ENCODE measurements at places on chromosomes 16 and 17.

- H3K27me3 ChIP-seq: peaks cover 29% of the 10 kb centered on the region
- no peaks in the 10 kb centered on the region for H3K36me3 ChIP-seq
- H3K4me1 ChIP-seq: no peaks in the 10 kb centered on the region
- no peak overlapping the region for H3K27ac ChIP-seq
Observed at GRCh38 chr17:55524440-55525220, 13.4 kb upstream of the SMIM36 start.

DNA sequence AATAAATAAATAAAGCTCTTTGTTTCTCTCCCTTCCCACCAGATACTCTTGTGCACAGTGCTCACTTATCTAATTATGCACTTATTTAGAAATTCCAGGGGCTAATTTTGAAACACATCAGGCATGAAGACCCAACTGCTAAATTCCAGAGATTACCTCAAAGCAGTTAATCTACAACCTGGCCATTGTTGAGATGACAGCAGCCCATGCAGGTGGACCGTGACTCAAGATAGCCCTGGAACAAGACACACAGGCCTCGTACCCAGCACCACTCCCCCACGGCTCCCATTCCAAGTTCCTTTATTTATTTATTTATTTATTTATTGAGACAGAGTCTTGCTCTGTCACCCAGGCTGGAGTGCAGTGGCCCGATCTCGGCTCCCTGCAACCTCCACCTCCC is 60.1 kb upstream of the NPEPPS start:
- no peak overlapping the region for H3K4me3 ChIP-seq
- no peak for DNase-seq
- H3K27ac ChIP-seq: no peak overlapping the region
- H3K36me3 ChIP-seq: peaks cover 17% of the 10 kb centered on the region
- H3K27me3 ChIP-seq: no peaks in the 10 kb centered on the region
- H3K4me1 ChIP-seq: no peaks in the 10 kb centered on the region

- H3K36me3 ChIP-seq: no peaks in the 10 kb centered on the region
- no peak overlapping the region for H3K27ac ChIP-seq
- no peak for DNase-seq
- H3K4me1 ChIP-seq: no peaks in the 10 kb centered on the region
- H3K4me3 ChIP-seq: no peak overlapping the region
Observed at GRCh38 chr16:76194616-76195015, 82.6 kb upstream of the CNTNAP4 start.

DNA sequence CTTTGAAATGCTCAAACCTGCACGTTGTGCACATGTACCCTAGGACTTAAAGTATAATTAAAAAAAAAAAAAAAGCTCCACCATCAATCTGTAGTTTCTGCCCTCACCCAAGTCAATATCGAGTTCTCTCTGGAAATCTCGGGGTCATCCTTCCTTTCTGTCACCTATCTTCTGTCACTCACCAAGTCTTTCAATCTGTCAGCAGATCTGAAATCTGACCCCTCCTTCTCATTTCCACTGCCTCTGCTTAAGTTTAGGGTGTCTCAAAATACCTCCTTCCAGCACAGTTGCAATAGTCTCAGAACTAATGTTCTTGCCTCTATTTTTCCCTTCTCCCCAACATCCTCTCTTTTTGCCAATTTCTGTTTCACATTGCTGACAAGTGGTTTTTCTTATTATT is 32.3 kb downstream of the FTO start:
- no peak for DNase-seq
- H3K4me3 ChIP-seq: no peak overlapping the region
- no peaks in the 10 kb centered on the region for H3K36me3 ChIP-seq
- H3K27ac ChIP-seq: no peak overlapping the region
- H3K27me3 ChIP-seq: no peaks in the 10 kb centered on the region
- H3K4me1 ChIP-seq: peaks cover 56% of the 10 kb centered on the region

DNA sequence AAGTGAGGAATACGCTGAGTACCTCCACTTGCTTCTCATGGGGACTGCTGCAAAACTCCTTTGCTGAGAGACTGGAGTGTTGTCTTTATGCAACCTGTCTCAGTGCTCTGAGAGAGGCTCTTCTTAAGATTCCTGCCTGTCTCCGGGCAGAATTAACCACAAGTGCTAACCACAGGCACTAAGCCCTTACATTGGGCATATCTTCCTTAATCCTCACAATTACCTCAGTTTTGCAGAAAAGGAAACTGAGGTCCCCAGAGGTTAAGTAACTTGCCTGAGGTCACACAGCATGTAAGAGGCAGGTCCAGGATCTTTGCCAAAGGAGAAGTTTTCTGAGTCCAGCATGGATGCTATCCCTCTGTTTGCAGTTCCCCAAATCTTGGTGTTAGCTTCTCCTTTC is 86.0 kb downstream of the GP2 start:
- no peak overlapping the region for H3K27ac ChIP-seq
- no peak for DNase-seq

GRCh38 chr17:48671697-48672171 is 45.6 kb upstream of the HOXB9 start:
- peak; percentile 84 for DNase-seq
- no peak overlapping the region for H3K27ac ChIP-seq
- peaks cover 10% of the 10 kb centered on the region for H3K4me1 ChIP-seq
- no peaks in the 10 kb centered on the region for H3K36me3 ChIP-seq

GRCh38 chr16:84643180-84643583 is 5.1 kb upstream of the KLHL36 start:
- H3K27me3 ChIP-seq: no peaks in the 10 kb centered on the region
- peak overlapping the region; percentile 89 for H3K27ac ChIP-seq
- H3K4me1 ChIP-seq: peaks cover 51% of the 10 kb centered on the region
- no peaks in the 10 kb centered on the region for H3K36me3 ChIP-seq
- DNase-seq: peak; percentile 76

GRCh38 chr17:48513097-48513496 is 17.7 kb downstream of the HOXB1 start:
- H3K4me3 ChIP-seq: no peak overlapping the region
- no peak for DNase-seq
- H3K4me1 ChIP-seq: no peaks in the 10 kb centered on the region
- H3K27me3 ChIP-seq: peaks cover 100% of the 10 kb centered on the region
- no peak overlapping the region for H3K27ac ChIP-seq
- no peaks in the 10 kb centered on the region for H3K36me3 ChIP-seq

DNA sequence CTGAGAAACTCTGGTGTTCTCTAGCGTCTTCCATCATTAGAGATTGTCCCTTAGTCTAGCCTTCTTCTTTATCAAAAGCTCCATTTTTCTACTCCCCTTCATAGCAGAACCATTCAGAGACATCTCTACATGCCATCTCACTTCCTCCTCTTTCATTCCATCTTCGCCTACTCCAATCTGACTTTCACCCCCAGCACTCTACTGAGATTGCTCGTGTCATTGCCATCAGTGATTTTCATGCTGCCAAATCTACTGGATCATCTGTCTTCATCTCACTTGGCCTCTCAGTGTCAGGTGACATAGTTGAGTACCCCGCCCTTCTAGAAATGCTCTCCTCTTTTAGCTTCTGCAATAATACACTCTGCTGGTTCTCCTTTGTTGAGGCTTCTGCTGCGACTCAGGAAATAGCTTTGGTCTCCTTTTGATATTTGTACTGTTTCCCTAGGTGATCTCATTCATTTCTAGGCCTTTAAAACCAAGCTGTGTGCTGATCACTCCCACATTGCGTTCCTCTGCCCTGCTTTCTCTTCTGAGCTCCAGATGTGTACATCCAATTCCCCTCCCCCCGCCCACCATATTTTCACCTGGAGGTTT is 119.1 kb downstream of the FTO start:
- H3K36me3 ChIP-seq: peaks cover 7% of the 10 kb centered on the region
- DNase-seq: no peak
- no peak overlapping the region for H3K27ac ChIP-seq
- no peak overlapping the region for H3K4me3 ChIP-seq

GRCh38 chr16:49696414-49697101 is 159.4 kb downstream of the ZNF423 start:
- no peaks in the 10 kb centered on the region for H3K36me3 ChIP-seq
- H3K27me3 ChIP-seq: peaks cover 28% of the 10 kb centered on the region
- H3K27ac ChIP-seq: no peak overlapping the region
- H3K4me1 ChIP-seq: peaks cover 39% of the 10 kb centered on the region

GRCh38 chr16:3716831-3717234 is 491 bp downstream of the TRAP1 start:
- peak overlapping the region; percentile 100 for H3K4me3 ChIP-seq
- peaks cover 31% of the 10 kb centered on the region for H3K4me1 ChIP-seq
- H3K27me3 ChIP-seq: no peaks in the 10 kb centered on the region
- peaks cover 9% of the 10 kb centered on the region for H3K36me3 ChIP-seq
- no peak for DNase-seq

DNA sequence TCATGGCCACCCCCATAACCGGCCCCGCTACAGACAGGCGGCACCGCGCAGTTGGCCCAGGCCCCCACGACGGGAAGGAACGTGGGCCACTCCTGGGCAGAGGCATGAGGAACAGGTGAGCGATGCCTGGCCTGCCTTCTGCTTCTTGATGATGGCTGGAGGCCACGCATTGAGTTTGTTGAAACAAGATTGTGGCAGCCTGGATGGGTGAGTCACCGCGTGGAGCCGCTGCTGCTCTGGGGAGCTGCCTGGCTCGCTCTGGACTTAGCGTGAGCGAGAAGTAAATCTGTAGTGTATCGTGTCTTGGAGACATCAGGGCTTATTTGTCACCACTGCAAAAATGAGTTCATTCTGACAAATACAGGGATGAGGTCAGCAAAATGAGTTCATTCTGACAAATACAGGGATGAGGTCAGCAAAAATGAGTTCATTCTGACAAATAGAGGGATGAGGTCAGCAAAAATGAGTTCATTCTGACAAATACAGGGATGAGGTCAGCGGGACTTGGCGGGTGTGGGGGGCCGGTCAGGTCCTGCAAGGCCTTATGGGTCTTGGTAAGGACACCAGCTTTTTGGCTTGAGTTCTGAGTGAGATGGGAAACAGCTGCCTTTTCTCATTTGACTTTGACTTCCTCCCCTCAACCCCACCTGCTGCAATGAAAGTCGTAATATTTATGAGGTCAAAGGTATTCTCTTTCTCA is 93.0 kb downstream of the SEC14L1 start:
- no peak for DNase-seq
- no peak overlapping the region for H3K4me3 ChIP-seq
- H3K4me1 ChIP-seq: peaks cover 26% of the 10 kb centered on the region
- no peaks in the 10 kb centered on the region for H3K27me3 ChIP-seq
- no peaks in the 10 kb centered on the region for H3K36me3 ChIP-seq

- H3K4me1 ChIP-seq: peaks cover 49% of the 10 kb centered on the region
- H3K27me3 ChIP-seq: peaks cover 65% of the 10 kb centered on the region
- H3K27ac ChIP-seq: no peak overlapping the region
- DNase-seq: no peak
- no peak overlapping the region for H3K4me3 ChIP-seq
Observed at GRCh38 chr16:692356-693108, 2.3 kb upstream of the WDR24 start.

DNA sequence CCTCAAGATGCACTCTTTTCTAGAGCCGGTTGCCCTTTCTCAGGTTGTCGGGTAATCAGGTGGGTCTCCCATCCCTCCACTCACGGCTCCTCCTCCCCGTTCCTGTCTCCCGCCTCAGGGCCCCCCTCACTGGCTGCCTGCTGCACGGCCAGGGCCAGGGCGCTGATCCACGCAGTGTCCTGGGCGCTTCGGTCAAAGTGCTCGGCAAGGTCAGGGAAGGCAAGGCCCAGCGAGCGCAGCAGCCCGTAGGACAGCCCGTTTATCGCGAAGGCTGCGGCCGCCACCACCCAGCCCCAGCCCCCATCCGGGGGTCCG is 753 bp downstream of the SLC16A11 start:
- H3K27me3 ChIP-seq: peaks cover 54% of the 10 kb centered on the region
- peak overlapping the region; percentile 71 for H3K4me3 ChIP-seq
- H3K4me1 ChIP-seq: peaks cover 45% of the 10 kb centered on the region
- no peaks in the 10 kb centered on the region for H3K36me3 ChIP-seq

DNA sequence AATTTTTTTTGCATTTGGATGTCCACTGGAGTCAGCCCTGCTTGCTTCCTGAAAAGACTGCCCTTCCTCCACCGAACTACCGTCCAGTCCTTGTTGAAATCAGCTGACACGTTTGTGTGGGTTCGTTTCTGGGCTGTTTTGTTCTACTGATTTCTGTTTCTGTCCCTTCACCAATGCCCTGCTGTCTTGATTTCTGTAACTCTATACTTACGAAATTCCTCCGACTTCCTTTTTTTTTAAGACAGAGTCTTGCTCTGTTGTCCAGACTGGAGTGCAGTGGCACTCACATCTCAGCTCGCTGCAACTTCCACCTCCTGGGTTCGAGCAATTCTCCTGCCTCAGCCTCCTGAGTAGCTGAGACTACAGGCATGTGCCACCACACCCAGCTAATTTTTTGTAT is 8.4 kb upstream of the GAA start:
- no peak for DNase-seq
- H3K4me3 ChIP-seq: no peak overlapping the region
- no peaks in the 10 kb centered on the region for H3K27me3 ChIP-seq
- no peaks in the 10 kb centered on the region for H3K4me1 ChIP-seq
- peak overlapping the region; percentile 44 for H3K27ac ChIP-seq
- H3K36me3 ChIP-seq: no peaks in the 10 kb centered on the region

GRCh38 chr16:23679986-23680336 is 1.3 kb downstream of the PLK1 start:
- H3K4me3 ChIP-seq: no peak overlapping the region
- H3K27me3 ChIP-seq: no peaks in the 10 kb centered on the region
- no peak for DNase-seq
- H3K27ac ChIP-seq: no peak overlapping the region
- peaks cover 16% of the 10 kb centered on the region for H3K4me1 ChIP-seq

DNA sequence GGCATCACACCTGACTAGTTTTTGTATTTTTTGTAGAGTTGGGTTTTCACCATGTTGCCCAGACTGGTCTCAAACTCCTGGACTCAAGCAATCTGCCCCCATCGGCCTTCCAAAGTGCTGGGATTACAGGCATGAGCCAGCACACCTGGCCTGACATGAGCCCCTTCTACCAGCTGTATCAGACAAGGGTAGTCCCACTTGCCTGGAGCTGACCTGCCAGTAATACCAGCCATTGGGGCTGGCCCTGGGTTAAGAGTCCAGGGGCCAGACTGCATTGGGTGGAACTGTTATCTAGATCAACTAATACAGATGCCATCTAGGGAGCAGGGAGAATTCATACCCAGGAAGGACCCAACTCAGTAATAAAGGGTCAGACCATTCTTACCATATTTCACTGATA is 28.1 kb downstream of the WSB1 start:
- H3K36me3 ChIP-seq: peaks cover 7% of the 10 kb centered on the region
- peak overlapping the region; percentile 21 for H3K27ac ChIP-seq
- peaks cover 73% of the 10 kb centered on the region for H3K4me1 ChIP-seq
- DNase-seq: no peak
- H3K4me3 ChIP-seq: no peak overlapping the region
- no peaks in the 10 kb centered on the region for H3K27me3 ChIP-seq

DNA sequence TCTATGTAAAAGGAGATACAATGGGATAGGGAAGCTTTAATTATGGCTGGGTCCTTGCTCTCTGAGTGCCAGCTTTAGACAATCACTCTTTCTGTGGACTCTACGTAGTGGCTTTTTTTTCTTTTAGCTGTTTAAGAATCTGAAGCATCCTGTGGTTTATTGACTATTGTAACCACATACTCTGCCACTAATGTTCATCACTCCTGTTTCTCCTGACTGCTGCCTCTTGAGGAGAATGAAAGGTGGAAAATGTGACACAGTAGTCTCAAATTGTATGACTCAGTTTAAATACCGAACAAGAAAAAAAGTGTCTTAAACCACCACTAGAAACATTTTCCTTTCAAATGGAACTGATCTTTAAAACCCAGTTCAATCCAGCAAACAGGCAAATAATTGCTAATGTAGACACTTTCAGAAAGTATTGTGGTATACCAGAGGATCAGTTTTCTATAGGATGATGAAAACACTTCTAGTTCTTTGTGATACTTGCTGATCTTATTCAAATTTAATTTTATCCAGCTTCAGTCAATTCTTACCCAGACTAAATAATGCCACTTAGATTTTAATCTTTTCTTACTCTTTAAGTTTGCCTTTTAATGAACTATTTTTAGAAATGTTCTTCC is 302.7 kb upstream of the PMFBP1 start:
- no peaks in the 10 kb centered on the region for H3K4me1 ChIP-seq
- no peaks in the 10 kb centered on the region for H3K27me3 ChIP-seq
- H3K36me3 ChIP-seq: no peaks in the 10 kb centered on the region
- H3K27ac ChIP-seq: no peak overlapping the region
